ENCODE measurements at places on chromosomes 5 and 9.

GRCh38 chr5:16644301-16644889 lies 27.6 kb upstream of the RETREG1 start:
- no peak for DNase-seq

GRCh38 chr5:172848419-172848818 lies 14.4 kb downstream of the ERGIC1 start:
- DNase-seq, result no peak

DNA sequence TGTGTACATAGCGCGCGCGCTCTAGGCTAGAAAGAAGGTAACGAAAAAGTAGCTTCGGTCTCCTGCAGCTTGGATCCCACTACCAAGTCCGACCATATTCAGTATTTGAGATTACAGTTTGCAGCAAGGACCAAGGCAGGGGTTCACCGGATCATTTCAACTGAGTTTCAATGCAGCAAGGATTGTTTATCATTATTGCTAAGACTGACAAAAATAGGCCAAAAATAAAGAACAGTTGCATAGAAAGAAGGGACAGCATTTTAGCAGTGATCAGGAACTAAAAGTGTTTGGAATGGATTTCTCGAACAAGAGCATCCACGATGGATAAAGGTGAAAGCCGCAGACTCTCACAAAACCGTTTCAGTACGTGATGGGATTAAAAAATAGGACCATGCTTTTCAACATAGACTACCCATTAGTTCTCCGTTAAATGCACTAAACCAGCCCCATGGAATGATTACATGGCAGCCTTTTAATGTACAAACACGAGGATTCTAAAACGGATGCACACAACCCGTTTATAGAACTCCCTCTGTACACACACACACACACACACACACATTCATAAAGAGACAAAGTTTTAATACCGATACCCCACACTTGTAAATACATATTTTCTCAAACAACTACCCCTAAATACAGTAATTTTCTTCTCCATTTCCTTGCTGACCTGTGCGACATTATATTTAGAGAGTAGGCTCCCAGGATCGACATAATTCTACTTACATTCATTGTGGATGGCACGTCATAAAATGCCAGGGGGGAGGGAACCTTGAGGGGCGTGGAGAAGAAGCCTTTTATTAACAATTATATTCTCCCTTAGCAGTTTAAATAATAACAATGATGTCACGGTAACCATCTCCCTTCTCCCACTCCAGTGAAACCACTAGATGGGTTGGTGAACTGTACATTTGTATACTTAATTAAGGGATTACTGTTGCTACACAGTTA lies 197.1 kb downstream of the MEF2C start:
- no peak for DNase-seq

- DNase-seq, result no peak
These were observed 89.4 kb downstream of the ZNF474 start for GRCh38 chr5:122218778-122219177.

GRCh38 chr5:35771300-35771699 lies 85.4 kb upstream of the IL7R start:
- DNase-seq, result no peak

DNA sequence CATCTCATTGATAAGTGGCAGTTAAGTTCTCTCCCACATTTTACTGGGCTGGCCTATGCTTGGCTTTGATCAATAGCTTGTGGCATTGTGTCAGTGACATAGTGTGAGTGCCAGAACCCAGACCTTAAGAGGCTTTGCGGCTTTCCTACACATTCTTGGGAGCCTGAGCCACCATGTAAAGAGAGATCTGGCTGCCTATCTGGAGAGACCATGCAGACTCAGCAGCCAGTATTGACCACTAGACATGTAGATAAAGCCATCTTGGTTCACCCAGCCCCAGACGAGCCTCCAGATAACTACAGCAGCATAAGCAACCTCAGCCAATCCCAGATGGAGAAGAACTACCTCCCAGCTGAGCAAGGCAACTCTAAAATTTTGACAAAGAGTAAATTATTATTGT lies 28.6 kb downstream of the C9orf153 start:
- DNase-seq, result no peak

- no peak for DNase-seq
These were observed 23.0 kb downstream of the EPB41L4B start for GRCh38 chr9:109297899-109298298.

DNA sequence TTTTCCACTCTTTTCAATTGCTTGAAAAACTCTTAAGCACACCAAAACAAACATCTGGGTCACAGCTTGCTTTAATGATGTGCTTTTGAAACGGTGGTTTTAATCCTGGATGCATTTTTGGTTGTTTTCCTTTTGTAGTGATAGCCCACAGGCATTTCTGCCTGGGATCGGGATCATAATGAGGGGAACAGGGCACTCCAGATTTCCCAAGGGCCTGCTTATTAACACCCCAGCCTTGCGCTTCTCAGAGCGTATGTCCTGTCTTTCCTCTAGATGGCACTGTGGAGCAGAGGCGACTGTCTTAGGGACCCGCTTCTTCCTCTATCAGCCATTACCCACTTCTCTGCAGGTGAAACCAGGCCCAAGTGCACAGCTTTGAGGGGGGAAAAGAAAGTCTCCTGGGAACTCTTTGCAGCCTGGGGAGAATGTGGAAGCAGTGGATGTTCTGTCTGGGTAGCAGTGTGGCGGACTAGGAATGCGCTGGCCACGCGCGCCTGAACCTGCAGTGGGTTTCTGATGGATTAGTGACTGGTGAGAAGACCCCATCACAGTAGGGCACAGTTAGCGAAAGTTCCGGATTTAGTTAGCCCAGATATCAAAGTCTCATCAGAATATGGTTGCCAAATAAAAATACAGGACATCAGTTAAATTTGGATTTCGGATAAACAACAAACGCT lies 190.1 kb downstream of the GNA14 start:
- peak; percentile 62 for DNase-seq

GRCh38 chr5:88695931-88696330 lies 187.1 kb downstream of the MEF2C start:
- no peak for DNase-seq

GRCh38 chr5:643811-644271 lies 31.7 kb downstream of the CEP72 start:
- DNase-seq, result no peak

- DNase-seq, result no peak
These were observed 50.7 kb downstream of the ITGA2 start for GRCh38 chr5:53039855-53040254.
